LoVo (cell line): ENCODE measurements at places on chromosomes 13 and 19.

DNA sequence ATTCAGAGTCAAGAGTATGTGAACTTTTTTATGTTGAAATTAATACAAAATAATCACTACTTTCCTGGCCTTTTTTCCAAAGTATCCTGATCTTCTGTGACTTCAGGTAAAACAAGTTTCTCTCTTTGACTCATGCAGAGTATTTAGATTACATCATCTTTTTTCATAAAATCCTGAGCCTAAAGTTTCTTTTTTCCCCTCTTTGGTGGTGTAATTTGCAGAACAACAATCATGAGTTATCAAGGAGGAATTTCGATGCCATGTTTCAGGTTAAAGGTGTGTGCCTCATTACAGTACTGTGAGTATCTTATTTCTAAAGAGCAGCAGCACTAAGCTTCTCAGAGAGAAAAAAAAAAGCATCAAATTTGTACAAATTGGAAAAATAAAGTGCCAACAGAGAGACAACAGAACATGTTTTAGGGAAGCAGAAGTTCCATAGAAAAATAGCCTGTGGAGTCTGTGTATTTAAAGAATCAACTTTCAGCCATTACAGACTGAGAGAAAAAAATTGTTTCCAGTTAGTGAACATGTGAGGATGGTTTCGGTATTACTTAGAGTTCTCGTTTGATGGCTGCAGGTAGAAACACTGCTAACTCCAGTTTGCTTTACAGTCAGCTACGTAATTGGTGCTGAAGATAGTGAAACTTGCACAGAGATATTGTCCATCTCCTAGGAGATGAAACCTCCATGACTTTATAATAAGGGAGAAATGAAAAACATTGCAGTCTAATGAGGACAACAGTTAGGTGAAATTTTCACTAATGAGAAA, 78.1 kb upstream of the PCDH9 start:
- no peak for DNase-seq

GRCh38 chr19:2488942-2489731, 13.2 kb downstream of the GADD45B start:
- no peak for DNase-seq

- peak; percentile 69 for DNase-seq
Measured at GRCh38 chr19:3184847-3185460, 776 bp upstream of the NCLN start.

GRCh38 chr19:17673937-17674799, 14.0 kb downstream of the UNC13A start:
- DNase-seq: no peak

- DNase-seq: peak; percentile 42
Measured at GRCh38 chr19:33796164-33796875, at the start of gene KCTD15. Gene KCTD15 (plus strand): TSS chr19:33796870. CDS start chr19:33800455, 3,585 bp downstream.

DNA sequence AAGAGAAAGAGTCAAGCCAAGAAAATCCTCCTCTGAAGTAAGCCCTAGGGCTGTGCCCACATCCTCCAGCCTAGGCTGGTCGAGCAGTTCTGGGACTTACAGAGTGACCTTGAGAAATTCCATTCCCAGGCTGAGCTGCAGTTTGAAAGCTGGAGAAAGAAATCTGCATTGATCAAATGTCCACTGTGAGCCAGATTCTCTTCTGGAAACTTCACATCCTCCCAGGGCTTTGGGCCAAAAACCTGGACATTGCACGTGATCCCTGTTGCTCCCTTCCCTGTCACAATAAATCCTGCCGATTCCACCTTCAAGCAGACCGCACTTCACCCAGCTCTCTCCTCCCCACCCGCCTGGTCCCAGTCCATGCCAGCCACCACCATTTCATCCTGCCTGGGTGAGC, 15.7 kb downstream of the TMEM143 start:
- no peak for DNase-seq

DNA sequence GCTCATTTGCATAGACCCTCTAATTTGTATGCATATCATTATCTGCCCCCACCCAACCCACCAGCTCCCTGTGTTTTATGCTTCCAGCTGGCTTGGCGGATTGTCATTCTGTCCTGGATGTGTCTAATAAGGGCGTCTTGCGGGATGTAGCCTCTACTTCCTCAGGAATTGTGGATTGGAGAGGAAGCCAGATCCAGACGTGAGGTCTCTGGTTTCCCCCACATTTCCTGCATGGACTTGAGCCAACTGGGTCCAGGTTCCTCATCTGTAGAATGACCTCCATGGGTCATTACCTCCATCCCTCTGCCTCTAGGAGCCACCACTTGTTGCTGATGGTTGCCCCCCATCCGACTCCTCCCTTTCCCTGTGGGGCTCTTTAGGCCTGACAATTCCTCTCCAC, 7.3 kb downstream of the TNFSF14 start:
- no peak for DNase-seq

- peak; percentile 26 for DNase-seq
Measured at GRCh38 chr13:21636656-21637055, 32.7 kb upstream of the MICU2 start.

DNA sequence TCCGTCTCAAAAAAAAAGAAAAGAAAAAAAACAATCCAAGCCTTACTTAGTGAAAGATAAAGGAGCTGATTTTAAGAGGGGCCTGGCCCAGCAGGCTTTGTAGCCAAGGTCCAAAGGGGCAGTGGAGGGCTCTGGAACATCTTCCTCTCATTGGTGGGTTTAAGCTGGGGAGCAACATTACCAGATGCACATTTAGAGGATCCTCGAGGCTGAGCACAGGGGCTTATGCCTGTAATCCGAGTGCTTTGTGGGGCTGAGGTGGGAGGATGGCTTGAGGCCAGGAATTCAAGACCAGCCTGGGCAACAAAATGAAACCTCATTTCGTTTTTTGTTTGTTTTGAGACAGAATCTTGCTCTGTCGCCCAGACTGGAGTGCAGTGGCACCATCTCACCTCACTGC, 8.0 kb upstream of the TMEM160 start:
- DNase-seq: no peak

DNA sequence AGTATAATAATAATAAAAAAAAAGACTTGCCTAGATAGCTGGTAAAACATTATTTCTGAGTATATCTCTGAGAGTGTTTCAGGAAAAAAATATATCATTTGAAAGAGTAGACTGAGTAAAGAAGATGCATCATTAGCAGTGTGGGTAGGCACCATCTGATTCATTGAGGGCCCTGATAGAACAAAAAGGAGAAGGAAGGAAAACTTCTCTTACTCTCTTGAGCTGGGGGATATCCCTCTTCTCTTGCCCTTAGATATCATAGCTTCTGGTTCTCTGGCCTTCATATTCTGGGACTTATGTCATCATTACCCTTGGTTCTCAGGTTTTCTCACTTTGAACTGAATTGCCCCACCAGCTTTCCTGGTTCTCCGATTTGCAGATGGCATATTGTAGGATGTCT, 177.6 kb upstream of the EDNRB start:
- DNase-seq: no peak

GRCh38 chr13:92300651-92301050, 902.2 kb downstream of the GPC5 start:
- no peak for DNase-seq

GRCh38 chr13:23956106-23956505, 58.8 kb upstream of the C1QTNF9B start:
- peak; percentile 81 for DNase-seq

DNA sequence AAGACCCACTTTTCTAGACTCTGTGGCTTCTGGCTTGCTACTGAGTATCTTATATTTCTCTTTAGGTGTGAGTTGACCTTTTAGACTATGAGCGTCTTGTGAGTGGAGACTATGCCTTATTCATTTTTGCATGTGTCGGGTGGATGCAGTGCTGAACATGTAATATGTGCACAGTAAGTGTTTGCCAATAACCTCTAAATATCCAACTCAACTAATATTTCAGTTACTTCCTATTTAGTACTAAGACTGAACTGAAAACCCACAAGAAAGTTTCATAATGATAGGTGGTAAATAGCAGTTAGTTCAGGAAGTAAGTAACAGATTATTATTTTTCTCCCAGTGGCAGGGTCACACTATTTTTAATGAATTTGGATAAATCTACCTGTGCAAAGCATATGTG, 269.3 kb downstream of the KCNRG start:
- DNase-seq: no peak

- DNase-seq: no peak
Measured at GRCh38 chr13:109904218-109904617, 117.8 kb upstream of the IRS2 start.

GRCh38 chr13:28049880-28050875, 50.2 kb downstream of the FLT3 start:
- DNase-seq: no peak

- DNase-seq: peak; percentile 76
Measured at GRCh38 chr19:55165952-55166529, 372 bp downstream of the DNAAF3 start.

DNA sequence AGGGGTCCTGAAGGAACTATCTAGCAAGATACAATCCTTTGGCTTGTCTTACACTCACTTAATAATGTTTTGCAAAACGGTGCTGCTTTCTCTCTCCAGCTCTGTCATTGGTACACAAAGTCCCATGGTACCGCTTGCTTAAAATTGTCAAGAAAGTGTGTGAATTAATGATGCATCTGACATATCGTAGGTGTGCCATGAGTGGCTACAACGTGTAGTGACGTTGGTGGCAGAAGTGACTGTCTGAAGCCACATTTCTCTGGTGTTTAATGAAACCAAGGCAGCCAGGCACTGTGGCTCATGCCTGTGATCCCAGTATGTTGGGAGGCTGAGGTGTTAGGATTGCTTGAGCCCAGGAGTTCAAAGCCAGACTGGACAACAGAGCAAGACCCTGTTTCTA, 2.6 kb downstream of the HSH2D start:
- DNase-seq: no peak

DNA sequence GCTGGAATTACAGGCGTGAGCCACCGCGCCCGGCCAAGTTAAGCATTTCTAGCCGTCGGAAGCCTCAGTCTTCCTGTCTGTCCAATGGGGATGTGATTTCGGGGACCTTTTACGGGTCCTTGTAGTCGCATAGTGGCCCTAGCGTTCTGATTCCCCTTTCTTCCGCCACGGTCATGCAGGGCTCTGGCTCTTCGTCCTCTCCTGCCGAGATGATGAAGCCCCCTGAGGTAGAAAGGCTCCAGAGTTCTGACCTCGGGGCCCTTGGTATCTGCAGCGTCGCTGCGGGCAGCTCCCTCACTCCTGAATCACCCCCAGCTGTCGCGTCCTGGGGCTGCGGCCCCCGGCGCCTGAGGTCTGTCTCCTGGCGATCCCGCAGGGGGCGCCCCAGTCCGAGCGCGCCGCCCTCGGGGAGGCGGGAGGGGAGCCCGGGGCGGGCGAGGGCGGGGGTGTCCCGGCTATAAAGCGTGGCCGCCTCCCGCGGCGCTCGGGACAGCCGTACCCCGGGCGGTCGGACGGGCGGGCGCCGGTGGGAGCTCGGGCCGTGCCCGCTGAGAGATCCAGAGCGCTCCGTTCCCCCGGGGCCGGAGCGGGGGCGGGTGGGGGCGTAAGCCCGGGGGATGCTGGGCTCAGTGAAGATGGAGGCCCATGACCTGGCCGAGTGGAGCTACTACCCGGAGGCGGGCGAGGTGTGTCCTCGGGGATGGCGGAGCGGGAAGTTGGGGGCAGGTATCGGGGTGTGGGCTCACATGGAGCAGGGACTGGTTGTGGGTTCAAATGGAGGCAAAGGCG, at the start of gene FOXA3:
Gene FOXA3 (plus strand): TSS at position 487 of the 789 bp plus-strand sequence. CDS start 131 bp downstream, at position 618.
- peak; percentile 39 for DNase-seq

- no peak for DNase-seq
Measured at GRCh38 chr19:16522559-16523377, 19.5 kb downstream of the CHERP start.

DNA sequence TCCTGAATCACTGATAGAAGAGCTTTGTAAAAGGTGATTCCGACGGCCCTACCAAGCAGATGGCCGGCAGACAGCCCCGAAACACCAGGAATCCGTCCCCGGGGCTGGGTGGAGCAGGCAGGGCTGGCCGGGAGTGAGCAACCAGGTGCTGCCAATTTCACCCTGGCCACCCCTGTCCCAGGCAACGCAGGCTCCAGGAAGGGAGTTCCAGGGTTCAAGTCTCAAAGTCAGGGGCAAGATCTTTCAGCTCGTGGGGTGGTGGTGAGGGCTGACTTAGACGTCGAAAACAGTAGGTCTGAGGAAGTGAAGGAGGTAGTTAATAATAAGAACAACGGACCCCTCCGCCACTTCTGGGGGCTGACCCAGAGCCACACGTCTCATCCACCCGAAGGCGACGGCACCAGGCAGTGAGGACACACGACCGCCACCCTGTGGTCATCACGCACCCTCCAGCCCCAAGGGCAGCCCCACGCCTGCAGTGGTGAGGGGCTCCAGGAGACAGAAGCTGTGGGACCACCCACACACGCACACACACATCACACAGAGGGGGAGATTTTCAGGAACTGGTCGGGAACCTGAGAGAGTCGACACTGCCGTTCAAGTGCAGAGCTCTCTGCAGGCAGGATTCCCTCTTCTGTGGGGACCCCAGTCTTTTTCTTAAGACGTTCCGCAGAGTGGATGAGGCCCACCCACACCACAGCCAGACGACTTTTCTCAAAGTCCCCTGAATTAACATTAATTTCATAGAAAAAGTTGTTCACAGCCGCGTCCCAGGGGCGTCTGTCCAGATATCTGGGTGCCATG, 67.2 kb downstream of the SPACA7 start:
- no peak for DNase-seq

GRCh38 chr13:53848366-53848961, 819.9 kb downstream of the OLFM4 start:
- DNase-seq: no peak

DNA sequence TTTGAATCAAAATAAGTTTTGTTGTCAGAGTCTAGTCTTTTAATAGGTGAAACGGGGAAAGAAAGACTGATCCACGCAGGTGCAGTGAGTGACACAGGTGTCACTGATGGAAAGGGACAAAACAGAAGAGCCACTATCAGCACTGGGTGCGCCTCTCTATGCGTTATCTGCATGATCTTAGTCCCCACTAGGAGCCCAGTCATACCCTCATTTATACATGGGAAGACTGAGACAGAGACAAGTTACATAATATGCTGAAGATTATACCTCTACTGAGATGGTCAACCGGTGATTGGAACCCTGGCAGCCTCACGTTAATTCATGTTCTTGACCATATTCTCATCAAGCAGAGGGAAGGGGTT, 3.4 kb downstream of the LRCH1 start:
- DNase-seq: no peak

DNA sequence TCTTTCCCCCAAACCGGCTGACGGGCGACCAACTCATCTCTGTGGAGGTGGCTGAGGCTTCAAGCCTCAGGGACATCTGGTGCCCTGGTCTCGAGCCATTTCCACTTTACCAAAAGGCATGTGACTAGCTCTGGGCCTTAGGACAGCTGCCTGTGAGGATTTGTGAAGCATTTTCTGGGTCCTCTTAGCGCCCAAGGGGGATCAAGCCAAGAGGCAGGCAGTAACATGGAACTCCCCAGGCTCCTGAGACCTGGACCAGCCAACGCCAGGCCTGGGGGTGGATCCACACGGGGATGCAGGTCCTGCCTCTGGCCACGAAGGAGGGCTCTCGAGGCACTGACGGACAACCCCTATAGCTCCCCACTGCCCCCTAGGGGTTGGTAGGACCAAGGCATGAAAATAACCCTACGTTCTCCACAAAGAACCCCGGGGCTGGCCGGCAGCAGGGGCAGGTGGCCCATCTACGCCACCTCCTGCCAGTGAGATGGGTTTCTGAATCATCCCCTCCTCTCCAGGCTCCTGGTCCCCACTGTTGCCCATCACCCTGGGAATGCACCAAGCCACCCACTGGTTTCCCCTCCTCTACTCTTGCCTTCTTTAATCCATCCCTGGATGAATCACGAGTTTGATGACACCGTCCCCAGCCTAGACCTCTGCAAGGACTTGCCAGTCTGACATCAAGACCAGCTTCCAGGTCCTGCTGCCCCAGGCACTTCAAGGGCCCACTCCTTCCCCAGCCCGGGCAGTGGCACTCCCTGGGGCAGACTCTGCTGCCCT, 7.0 kb upstream of the MYDGF start:
- DNase-seq: no peak

- DNase-seq: no peak
Measured at GRCh38 chr13:20053891-20054290, 95.4 kb downstream of the ZMYM2 start.
